Stimulated activated CD4-positive, alpha-beta T cell treated with anti-CD3 and anti-CD28 coated beads, Interleukin-1b, Interleukin-23, amount 100 ng/mL, for 24 hours (primary cell): ENCODE measurements at places on chromosomes 11 and 22.
A peak's percentile ranks its signal among the peaks of the same experiment; 100 is the strongest.

DNA sequence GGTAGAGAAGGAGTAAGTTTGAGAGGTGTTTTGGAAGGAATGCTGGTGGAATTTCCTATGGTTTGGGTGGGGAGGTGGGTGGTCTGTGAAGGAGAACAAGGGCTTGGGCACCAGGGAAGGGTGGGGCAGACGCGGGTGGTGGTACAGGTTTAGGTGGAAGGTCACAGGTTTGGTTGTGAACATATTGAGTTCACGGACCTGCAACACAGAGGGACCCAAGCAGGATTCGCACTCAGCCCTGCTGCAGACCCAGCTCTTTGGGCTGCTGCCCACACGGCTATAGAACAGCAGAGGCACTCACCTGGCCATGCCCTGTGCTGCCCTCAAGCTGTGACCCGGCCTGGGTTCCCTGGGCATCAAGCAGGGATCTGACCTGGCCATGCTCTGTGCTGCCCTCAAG is 33.5 kb upstream of the EMID1 start:
- no peak for DNase-seq

GRCh38 chr11:107732689-107733051 is 20.8 kb upstream of the SLN start:
- DNase-seq: no peak

DNA sequence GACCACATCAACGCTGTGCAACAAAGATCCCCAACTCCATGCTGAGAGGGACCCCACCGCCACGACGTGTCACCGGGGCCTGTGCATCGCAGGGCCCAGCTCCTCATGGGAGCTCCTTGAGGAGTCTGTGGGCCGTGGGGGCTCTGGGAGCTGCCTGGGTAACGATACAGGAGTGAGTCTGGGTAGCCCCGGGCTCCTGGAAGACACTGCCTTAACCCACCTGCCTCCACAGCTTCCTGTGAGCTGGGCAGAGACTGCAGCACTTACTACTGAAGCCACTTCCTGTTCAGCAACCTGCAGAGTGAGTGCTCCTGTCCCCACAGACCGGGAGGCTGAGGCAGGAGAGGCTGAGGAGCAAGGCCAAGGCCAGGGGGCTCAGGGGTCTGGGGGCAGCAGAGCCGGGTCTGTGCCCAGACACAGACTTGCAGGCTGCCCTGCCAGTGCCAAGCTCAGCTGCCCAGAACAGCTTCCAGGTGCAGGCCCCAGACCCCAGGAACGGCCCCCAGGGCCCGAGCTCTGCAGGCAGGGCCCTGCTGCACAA is 226.7 kb downstream of the BRD1 start:
- no peak for DNase-seq

GRCh38 chr11:45182902-45183301 is 36.5 kb downstream of the PRDM11 start:
- no peak for DNase-seq

- no peak for DNase-seq
Measured at GRCh38 chr11:130114726-130115125, 44.9 kb upstream of the ST14 start.

DNA sequence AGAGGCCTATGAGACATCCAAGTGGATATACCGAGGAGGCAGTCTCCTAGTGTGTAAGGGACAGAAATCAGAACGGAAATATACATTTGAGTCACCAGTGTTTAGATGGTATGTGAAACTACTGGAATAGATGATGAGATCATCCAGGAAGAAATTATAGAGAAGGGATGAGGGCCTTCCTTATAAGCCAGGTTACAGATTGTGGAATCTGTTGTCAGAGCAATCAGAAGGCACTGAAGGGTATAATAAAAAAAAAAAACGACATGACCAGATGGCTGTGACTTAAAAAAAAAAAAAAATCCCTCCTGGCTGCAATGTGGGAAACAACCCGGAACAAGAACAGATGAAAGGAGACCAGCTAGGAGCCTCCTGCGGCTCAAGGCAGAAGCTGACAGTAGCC is 2.7 kb downstream of the MAJIN start:
- DNase-seq: no peak

DNA sequence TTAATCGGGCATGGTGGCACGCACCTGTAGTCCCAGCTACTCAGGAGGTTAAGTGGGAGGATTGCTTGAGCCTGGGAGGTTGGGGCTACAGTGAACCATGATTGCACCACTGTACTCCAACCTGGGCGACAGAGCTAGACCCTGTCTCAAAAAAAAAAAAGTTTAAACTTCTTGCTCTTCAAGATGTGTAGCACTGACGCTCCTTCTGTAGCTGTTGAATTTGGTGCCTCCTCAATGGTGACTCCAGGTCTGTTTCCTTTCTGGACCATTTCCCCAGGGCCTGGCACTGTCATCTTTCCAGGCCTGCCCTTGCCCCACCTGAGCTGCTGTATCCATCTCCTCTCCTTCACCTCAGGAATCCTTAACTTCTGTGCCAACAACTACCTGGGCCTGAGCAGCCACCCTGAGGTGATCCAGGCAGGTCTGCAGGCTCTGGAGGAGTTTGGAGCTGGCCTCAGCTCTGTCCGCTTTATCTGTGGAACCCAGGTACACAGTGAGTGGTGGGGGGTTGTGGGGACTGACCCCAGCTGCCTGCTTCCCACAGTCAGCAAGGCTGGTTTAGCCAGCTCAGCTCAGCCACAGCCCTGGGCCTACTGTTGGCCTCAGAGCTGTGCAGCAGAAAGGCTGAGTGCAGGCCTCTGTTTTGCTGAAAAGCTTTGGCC is 2.1 kb downstream of the GCAT start:
- no peak for DNase-seq

DNA sequence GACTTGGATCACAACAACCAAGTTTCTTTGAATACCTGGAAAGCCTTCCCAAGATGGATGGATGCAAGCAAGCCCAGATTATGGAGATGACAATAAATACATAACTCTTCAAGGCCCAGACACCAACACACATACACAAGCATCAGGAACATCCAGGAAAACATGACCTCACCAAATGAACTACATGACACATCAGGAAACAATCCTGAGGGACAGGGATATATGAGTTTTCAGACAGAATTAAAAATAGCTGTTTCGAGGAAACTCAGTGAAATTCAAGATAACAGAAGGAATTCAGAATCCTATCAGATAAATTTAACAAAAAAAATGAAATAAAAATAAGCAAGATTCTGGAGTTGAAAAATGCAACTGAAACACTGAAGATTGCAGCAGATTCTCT is 659.4 kb downstream of the METTL15 start:
- DNase-seq: no peak

- DNase-seq: no peak
Measured at GRCh38 chr11:61575886-61576861, 4.7 kb downstream of the SYT7 start.

DNA sequence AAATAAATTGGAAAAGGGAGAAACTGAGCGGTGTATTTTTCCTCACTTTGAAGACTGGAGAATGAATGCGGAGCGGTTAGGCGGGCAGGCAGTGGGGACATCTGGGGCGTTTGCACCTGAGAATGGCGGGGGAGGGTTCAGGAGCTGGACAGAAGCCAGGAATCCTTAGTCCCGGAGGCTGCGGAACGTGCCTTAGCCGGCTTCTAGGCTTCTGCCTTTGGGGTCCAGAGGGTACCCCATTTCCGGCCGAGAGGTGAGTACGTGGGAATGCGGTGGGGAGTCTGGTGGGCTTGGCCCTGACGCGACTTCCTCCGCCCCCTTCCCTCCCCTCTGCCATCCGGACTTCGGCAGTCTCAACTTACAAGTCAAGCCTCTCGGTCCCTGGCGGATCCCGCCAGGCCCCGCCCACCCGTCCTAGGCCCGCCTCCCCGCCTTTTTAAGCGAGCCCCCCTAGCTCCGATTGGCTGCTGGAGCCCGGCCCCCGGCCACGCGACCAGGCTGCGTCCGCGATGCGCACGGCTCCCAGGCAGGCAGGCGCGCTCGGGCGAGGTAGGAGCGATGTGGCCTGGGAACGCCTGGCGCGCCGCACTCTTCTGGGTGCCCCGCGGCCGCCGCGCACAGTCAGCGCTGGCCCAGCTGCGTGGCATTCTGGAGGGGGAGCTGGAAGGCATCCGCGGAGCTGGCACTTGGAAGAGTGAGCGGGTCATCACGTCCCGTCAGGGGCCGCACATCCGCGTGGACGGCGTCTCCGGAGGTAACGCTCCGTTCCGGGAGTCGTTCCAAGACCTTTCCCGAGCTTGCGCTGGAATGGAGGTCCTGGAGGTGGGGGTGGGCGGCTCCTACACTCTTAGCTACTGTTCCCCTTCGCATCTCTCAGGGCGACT is at the start of gene GCAT:
Gene GCAT (plus strand): TSS at position 525 of the 884 bp plus-strand sequence. CDS start 34 bp downstream, at position 559.
- peak; percentile 87 for DNase-seq

DNA sequence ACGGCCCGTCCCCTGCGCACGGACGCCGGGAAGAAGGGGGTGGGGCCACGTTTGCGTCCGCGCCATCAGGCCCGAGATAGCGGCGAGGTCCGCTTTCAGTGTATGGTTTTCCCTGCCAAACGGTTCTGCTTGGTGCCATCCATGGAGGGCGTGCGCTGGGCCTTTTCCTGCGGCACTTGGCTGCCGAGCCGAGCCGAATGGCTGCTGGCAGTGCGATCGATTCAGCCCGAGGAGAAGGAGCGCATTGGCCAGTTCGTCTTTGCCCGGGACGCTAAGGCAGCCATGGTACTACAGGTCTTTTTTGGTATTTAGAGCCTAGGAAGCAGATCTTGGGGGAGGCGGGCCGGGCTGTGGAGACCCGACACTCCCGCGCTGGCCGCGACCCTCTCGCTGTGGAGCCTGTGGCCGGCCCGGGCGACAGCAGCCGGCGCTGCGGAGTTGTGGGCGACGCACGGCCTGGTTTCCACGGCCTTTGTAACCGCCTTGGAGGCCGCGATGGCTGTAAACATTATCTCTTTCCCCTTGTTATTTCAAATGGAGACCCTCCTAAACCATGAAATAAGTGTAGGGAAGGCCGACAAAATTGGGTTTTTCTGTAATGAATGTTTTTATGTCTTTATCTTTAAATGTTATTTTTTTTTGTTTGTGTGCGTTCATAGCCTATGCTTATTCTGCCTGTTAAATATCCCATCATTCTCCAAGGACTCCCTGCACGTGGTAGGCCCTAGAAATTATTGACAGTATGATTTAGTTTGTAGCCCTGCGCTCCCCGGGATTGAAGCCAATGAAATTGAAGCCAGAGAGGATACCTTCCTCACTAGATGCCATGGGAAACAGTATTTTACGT is at the start of gene AASDHPPT:
Gene AASDHPPT (plus strand): TSS at position 54 of the 847 bp plus-strand sequence. CDS start 49 bp downstream, at position 103.
- DNase-seq: peak; percentile 17

GRCh38 chr11:73168925-73169579 is 26.9 kb upstream of the FCHSD2 start:
- no peak for DNase-seq

- no peak for DNase-seq
Measured at GRCh38 chr11:112805658-112806057, 155.6 kb upstream of the NCAM1 start.

- no peak for DNase-seq
Measured at GRCh38 chr22:17938484-17938924, 85.9 kb downstream of the MICAL3 start.

DNA sequence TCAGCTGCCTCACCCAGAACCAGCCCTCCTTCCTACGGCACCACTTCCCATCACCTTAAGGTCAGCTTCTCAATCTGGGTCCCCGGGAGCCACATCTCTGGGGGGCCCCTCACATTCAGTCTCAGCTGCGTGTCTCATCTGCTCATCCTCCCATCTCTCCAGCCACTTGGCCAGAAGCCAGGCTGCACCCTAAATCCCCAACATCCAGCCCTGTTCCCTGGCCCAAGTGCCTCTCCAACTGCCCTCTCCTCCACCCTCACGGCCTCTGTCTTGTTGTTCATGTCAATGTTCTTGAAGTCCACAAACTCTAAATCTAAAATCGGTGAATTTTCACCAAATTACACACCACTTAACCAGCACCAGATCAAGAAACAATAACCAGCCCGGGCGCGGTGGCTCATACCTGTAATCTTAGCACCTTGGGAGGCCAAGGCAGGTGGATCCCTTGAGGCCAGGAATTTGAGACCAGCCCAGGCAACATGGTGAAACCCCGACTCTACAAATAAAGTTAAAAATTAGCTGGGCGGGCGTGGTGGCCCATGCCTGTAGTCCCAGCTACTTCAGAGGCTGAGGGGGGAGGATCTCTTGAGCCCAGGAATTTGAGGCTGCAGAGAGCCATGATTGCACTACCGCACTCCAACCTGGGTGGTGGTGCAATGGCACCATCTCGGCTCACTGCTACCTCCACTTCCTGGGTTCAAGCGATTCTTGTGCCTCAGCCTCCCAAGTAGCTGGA is 33.7 kb downstream of the A4GALT start:
- no peak for DNase-seq

DNA sequence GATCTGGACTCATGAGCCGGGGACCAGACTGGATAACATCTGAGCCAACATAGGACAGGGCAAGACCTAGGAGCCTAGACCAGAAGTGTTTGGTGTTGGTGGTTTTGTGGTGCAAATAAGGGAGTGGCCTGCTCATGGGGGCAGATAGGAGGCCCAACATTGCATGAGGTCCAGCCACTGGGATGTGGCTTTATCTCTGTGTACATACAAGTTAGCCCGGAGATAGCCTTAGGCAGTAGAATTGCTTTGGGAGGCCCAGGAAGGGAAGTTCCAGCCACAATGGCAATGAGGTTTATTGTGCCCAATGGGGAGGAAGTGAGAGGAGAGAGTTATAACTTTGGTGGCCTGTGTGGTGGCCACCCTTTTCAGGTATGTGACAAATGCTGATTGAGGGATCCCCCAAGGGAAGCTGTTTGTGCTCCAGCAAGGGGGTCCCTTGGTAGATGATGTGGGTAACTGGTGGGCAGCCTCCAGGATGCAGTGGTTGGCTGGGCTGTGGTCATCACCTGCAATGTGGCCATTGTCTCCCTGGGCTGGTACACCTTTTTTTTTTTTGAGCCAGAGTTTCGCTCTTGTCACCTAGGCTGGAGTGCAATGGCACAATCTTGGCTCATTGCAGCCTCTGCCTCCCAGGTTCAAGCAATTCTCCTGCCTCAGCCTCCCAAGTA is 6.4 kb downstream of the LMO2 start:
- DNase-seq: no peak

GRCh38 chr11:6607190-6607795 is 3.7 kb downstream of the ILK start:
- DNase-seq: no peak

DNA sequence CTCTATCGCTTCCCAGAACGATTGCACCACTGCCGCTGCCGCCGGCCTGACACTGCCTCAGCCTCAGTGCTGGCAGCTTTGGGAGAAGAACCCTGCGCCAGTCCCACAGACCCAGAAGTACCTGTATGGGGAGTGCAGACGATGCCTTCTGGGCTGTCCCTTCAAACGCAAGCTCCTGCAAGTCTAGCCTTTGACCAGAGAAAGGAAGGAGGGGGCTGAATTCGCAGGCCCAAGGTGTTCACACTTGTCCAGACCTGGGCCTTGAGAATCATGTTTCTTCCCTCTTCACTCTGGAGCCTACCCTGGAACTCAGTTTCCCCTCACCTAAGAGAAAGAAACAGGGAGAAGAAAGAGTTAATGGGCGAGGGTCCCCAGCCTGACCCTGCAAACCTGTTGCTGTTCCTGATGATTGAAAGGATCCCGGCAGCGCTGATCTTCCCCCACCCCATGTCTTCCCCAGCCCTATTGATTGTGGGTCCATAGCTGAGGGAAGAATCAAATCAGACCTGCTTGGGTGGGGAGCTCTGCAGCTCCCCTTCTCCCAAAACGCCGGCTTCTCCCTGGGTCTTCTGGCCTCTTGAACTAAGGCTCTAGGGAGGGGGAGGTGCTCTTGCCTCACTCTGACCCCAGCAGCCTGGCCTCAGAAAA is 786 bp upstream of the MCAM start:
- no peak for DNase-seq
